ENCODE measurements at places on chromosomes 4 and X.

- no peak for DNase-seq
Observed at GRCh38 chr4:161573836-161574235, 590.0 kb downstream of the FSTL5 start.

- DNase-seq: no peak
Observed at GRCh38 chrX:107713543-107714205, 61.9 kb downstream of the TSC22D3 start.

DNA sequence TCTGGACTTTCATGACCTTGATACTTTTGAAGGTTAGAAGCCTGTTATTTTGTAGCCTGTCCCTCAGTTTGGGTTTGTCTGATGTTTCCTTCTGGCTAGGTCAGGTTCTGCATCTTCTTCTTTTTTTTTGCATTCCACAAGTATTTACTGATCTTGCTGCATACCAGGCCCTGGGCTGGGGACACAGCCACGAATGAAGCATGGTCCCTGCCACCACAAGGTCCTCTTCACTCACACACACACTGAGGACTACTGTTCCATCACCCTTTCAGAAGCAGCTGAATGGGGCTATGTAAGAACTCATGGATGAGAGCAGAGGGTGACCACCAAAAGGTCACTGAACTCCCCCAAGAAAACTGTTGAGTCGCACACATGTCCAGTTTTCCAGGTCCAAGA, 39.2 kb downstream of the USP11 start:
- no peak for DNase-seq

- no peak for DNase-seq
Observed at GRCh38 chr4:153081006-153081580, 123.2 kb upstream of the TRIM2 start.

All from HEK293T (cell line).